ENCODE measurements at places on chromosomes 5 and 9.
A peak's percentile ranks its signal among the peaks of the same experiment; 100 is the strongest.

DNA sequence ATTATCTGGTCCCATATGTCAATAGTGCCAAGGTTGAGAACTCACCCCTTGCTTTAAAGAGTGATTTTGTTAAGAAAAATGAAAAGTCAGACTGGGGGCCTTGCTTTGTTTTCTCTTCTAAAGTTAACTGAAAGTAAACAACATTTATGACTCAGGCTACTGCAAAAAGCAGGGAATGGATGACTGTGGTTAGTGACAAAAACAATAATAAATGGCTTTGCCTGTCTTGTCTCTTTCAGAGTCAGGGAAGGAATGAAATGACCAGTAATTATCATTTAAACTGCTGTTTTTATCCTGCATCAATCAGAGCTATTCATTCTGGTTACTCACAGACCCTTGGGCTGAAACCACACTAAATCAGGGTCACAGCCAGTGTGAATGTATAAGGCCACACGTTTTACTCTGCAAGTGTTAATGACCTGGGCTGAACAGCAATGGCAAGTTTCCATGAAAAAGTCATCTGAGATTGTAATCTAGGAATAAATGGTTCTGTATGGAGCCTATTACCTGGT, 112.2 kb downstream of the ZNF608 start:
- peak; percentile 25 for DNase-seq

- no peak for DNase-seq
Observed at GRCh38 chr5:16497546-16497945, 31.9 kb upstream of the ZNF622 start.

DNA sequence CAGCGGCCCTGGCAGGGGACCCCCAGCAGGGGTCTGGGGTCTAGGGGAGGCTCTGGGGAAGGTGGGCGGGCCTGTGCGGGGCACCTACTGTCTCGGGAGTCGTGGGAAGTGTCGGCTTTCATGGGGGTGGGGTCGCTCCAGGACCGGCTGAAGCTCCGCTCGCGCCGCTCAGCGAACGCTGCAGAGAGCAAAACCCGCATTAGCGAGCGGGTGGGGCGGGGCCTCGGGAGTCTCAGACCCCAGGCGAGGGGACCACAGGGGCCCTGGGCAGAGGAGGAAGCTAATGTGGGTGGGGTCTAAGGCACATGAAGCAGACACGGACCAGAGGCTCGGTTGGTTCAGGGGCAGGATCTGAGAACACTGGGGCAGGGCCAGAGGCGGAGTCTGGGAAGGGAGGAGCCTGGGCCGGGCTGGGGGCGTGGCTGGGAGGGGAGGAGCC, 5.5 kb downstream of the NSMF start:
- DNase-seq: peak; percentile 53

GRCh38 chr9:21015995-21016394, 15.4 kb downstream of the HACD4 start:
- DNase-seq: no peak

GRCh38 chr9:130471411-130472183, 26.8 kb downstream of the ASS1 start:
- DNase-seq: no peak

GRCh38 chr9:132147839-132148238, 14.0 kb upstream of the NTNG2 start:
- no peak for DNase-seq

- DNase-seq: peak; percentile 58
Observed at GRCh38 chr5:59034498-59035186, 451.8 kb downstream of the RAB3C start.

- no peak for DNase-seq
Observed at GRCh38 chr9:113992276-113992951, 85.7 kb downstream of the AMBP start.

DNA sequence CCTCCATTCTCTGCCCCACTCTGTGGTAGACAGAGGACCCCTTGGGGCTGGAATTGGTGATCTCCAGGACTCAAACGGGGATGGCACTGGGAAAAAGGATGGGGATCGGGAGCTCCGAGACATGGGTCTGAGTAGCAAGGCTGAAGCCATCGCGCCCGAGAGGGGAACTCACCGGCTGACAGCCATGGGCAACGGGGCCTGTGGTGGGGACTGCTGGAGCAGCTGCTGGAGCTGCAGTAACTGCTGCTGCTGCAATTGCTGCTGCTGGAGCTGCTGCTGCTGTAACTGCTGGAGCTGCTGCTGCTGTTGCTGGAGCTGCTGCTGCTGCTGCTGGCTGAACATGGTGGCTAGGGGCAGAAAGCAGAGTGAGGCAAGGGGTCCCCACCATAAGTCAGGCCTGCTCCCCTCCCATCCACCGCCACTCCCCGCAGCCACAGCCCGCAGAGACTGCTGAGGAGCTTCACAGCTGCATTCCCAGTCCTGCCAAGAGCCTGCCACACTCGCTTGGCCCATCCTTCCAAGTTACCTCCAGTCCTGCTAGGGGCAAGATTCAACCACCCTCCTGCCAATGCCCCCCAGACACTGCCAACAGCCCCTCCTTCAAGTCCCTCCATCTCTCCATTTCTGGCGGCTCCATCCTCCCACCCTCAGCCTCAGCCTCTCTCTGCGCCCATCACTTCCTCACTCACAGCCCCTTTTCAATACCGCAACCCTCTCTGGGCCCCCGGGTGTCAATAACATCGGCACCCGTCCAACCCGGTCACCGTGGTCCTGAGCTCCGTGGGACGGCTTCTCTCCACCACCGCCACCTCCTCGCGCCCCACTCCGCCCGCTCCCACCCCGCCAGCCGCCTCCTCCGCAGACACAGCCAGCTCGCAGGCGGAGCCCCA, 611 bp downstream of the CIZ1 start:
- no peak for DNase-seq

- peak; percentile 7 for DNase-seq
Observed at GRCh38 chr5:58080573-58080972, 379.3 kb downstream of the PLK2 start.

DNA sequence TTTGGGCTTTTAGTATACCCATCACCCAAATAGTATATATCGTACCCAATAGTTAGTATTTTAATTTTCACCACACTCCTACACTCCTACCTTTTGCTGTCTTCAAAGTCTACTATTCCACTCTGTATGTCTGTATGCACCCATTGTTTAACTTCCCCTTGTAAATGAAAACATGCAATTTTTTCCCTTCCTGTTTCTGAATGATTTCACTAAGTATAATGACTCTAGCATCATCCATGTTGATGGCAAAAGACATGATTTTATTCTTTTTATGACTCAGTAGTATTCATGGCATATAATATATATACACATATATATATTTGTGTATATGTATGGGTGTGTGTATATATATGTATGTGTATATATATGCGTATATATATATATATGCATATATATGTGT, 63.1 kb upstream of the FAM174A start:
- no peak for DNase-seq

GRCh38 chr5:149140197-149141002, 893 bp upstream of the ABLIM3 start:
- no peak for DNase-seq

DNA sequence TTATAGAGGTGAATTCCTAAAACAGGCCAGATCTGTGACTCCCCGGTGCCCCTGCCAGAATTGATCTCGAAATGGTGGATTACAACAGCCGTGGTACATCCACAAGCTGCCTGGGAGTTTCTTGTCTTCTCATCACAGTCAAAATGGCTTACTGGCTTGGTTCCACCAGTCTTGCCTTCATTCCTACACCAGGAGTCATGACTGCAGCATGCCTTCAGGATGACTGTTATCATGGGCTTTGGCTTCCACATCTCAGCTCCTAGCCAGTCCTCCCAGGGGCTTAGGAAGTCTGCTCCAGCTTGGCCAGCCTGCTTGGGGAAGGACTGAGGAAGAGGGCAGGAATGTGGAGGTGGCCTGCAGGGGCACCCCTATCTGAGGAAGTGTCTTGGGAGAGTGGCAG, 132.9 kb upstream of the NR3C1 start:
- peak; percentile 98 for DNase-seq

- DNase-seq: no peak
Observed at GRCh38 chr5:25387953-25388352, 743.2 kb upstream of the CDH10 start.

DNA sequence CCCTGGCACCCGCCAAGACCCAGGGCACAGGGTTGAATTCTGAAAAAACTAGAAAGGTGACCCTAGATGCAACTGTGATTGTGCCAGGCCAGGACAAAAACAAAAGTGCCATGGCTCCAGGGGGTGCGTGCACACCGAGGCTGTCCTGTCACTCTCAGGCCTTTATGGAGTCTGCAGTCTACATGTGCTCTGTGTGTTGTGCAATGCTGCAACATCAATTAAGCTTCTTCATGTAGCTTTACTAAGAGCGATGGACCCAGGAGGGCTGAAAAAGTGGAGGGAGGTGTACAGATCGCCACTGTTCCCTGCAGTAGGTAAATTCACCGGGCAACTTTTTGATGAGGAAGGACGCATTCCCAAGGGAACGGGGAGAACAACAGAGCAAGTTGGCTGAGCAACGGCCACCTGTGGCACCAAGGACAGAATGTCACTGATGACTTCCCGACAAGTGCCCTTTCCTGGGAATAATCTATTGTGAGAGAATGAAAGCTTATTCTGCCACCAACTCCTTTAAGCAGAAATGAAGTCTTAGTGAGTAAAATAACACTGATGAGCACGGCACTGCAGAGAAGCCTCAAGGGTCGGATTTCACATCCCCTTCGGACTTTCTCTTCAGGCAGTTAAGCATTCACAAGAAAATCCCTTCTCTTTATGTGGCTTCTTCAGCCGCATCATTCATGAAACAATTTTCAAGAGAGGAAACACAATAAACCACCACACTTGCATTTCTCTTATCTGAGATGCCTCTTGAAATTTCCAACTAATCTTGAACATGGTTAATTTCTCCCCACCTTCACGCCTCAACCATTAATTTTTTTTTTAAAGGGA, 149.6 kb downstream of the DROSHA start:
- no peak for DNase-seq

- no peak for DNase-seq
Observed at GRCh38 chr5:97600486-97600885, 417.4 kb upstream of the RIOK2 start.

- no peak for DNase-seq
Observed at GRCh38 chr9:128579194-128579593, 26.8 kb downstream of the SPTAN1 start.

GRCh38 chr5:112691758-112692157, 45.9 kb upstream of the APC start:
- DNase-seq: peak; percentile 11

GRCh38 chr9:101495810-101496209, 37.8 kb upstream of the RNF20 start:
- no peak for DNase-seq

- no peak for DNase-seq
Observed at GRCh38 chr5:54362992-54363625, 52.7 kb upstream of the ARL15 start.

- DNase-seq: no peak
Observed at GRCh38 chr5:76490960-76491359, 87.9 kb downstream of the IQGAP2 start.

- DNase-seq: no peak
Observed at GRCh38 chr5:150488519-150489359, 19.2 kb upstream of the NDST1 start.

DNA sequence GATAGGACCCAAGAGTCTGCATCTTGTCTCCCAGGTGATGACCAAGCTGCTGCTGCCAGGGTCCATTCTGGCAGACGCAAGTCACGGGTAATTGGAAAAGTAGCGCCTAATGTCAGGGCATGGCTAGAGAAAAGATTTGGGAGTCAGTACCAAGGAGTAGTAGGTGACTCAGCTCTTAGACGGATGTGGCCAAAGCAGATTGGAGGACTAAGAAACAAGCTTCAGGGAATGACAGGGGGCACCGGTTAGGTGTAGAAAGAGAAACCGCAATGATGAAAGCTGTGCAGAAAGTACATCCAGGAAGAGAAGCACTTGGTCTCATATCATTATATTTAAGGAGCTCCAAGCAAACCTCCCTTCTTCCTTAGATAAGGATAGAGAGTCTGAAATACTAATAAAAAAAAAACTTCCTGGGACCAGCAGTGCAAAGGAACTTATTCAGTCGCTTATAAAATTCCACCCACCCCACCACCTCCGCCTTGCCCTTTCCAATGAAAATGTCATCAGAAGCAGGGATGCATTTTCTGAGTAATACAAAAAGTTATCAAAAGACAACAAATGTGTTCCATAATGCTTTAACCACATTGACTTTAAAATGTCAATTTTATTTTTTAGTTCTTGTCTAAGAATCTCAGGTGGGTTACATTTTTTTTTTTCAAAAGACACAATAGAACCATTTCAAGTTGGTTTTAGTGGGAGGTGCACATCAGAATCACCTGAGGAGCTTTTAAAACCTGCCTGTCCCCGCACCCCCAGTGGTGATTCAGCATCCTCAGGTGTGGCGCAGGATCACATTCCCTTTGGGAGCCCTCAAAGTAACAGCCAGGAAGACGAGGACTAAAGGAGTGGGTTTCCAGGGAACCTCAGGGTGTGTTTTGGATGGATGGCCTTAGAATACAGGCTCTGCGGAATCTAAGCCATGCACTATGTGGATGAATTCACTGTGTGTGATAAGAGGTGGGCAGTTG, 31.2 kb downstream of the PTPN3 start:
- no peak for DNase-seq

GRCh38 chr9:6673326-6674025, 27.9 kb upstream of the GLDC start:
- no peak for DNase-seq

DNA sequence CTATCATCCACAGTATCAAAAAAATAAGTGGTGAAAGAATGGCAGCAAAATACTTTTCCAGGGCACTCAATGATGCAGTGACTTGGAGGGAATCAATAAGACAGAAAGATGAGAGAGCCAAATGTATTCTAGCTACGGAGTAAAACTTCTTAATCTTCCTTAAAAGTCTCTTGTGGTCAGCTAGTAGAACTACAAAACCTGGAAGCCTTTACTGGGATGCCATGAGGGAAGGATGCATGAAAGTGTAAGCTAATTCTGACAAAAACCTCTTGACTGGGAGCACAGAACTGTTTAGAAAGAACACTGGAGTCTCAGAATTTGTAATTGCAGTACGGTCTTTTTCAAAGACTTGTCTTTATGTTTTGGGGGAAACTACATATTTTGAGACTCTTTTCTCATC, 432.8 kb upstream of the PTPRD start:
- DNase-seq: no peak

DNA sequence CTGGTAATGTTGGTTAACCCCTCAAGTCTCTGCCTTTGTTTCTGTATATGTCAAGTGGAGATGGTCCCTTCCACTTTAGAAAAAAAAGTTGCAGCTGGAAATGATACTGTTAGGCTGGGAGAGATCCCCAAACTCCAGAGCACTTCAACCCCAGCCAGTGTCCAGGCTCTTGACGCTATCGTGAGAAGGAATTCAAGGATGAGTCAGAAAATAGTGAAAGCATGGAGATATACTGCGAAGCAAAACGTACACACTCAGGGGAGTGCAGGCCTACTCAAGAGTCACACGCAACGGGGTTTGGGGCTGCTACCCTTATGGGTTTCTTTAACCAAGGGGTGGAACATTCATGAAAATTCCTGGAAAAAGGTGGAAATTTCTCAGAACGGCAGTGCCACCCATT, 24.9 kb downstream of the KCNV2 start:
- DNase-seq: no peak

GRCh38 chr5:129617206-129617605, 130.7 kb upstream of the MINAR2 start:
- DNase-seq: no peak

DNA sequence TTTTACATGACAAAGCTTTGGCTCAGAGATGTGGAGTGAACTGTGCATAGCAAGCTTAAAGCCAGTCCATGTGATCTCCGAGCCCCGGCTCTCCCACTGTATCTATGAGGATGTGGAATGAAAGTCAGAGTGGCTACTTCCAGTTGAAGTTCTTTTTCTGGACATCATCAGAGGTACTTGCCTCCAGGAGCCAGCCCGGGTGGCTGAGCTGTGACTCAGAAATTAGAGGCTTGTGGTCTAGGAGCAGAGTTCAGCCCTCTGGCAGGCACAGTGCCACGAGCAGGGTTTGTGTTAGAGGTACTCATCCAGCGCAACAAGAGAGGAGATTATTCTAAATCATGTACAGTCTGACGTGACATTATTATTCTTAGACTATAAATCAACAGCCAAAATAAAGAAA, 322.5 kb downstream of the CDK5RAP2 start:
- DNase-seq: no peak

All from brain microvascular endothelial cell (primary cell).